ENCODE measurements at places on chromosomes 2 and 18. TPM values are rescaled to one million over a fixed set of nuclear protein-coding genes. Genes with fewer than 3 reads are reported as not detected.

Gene PTPN2
- 78.4 TPM for total RNA-seq

Gene PLB1
- total RNA-seq, result 0.07 TPM

Gene DOK6
- not detected for total RNA-seq

- no peaks in the 10 kb centered on the region for H3K4me1 ChIP-seq
- no peak overlapping the region for H3K4me3 ChIP-seq
- H3K27me3 ChIP-seq, result no peaks in the 10 kb centered on the region
- no peaks in the 10 kb centered on the region for H3K36me3 ChIP-seq
These were observed 591.2 kb downstream of the RNF144A start for GRCh38 chr2:7508296-7508943.

DNA sequence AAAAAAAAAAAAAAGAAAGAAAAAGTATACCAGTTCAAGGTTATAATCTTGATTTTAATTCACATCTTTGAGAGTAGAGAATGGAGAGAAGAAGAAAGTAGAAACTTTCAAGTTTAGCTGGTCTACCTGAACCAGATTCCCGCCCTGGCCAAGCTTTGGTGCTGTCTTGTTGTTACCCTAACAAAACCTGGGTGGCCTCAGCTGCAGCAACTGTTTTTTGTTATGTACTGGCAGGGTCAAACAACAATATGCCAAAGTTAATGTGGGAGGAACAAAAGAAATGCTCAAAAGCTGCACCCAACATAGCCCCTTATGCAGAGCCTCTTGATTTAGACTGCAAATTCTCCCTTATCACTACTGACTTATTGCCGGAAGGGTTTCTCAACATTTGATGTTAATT is 165.3 kb upstream of the TFPI start:
- DNase-seq, result no peak
- H3K27ac ChIP-seq, result no peak overlapping the region
- H3K4me3 ChIP-seq, result no peak overlapping the region

GRCh38 chr18:48295586-48296311 is 113.4 kb downstream of the ZBTB7C start:
- no peak for DNase-seq
- H3K4me3 ChIP-seq, result no peak overlapping the region
- H3K27ac ChIP-seq, result no peak overlapping the region
- peaks cover 6% of the 10 kb centered on the region for H3K4me1 ChIP-seq

DNA sequence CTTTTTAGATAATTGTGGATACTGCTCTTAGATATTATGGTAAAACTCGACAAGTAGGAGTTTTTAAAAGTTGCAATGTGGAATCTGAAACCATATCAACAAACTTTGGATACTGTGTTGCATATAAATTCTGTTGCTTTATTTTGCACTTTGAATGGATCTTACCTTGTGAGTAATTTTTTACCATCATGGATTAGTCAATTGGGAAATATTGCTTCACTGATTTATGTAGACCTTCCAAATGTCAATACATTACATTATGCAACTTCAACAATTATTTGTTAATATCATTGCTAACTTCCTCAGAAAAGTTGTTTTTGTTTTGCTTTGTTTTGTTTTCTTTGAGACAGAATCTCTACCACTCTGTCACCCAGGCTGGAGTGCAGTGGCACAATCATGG is 102.0 kb upstream of the SLC38A11 start:
- no peak overlapping the region for H3K4me3 ChIP-seq
- no peaks in the 10 kb centered on the region for H3K4me1 ChIP-seq

DNA sequence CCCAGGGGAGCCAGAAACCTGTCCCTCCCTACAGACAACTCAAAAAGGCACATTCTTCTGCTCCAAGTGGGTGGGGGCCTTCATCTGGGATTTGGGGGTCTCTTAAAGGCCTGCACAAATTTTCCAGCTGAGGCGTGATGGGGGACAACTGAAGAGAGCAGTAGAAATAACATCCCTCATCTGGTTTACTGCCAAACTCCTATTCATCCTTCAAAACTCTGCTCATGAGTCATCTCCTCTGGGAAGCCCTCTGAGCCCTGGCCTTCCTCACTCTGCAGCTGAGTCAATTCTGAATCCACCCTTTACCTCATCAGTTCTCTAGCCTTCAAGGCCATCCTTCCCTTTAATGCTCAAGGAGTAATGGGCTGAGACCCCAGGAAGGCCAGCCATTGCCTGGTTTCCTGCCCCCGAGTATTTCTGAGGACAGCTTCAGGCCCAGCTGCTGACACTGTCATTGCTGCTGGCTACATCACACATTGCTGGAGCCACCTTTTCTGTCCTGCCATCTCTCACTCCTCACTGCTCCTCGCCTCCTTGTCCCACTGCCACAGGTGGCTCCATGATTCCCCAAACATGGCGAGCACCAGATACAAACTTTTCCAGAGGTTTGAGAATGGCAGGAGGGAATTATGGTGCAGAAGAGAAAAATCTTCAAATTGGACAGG is 32.2 kb upstream of the GLI2 start:
- H3K27ac ChIP-seq, result no peak overlapping the region
- no peaks in the 10 kb centered on the region for H3K4me1 ChIP-seq
- no peak overlapping the region for H3K4me3 ChIP-seq
- no peak for DNase-seq
- H3K36me3 ChIP-seq, result no peaks in the 10 kb centered on the region
- H3K27me3 ChIP-seq, result no peaks in the 10 kb centered on the region

GRCh38 chr2:130353291-130354138 is 2.3 kb upstream of the PTPN18 start:
- no peak overlapping the region for H3K27ac ChIP-seq
- peaks cover 19% of the 10 kb centered on the region for H3K4me1 ChIP-seq
- H3K36me3 ChIP-seq, result peaks cover under 1% of the 10 kb centered on the region

DNA sequence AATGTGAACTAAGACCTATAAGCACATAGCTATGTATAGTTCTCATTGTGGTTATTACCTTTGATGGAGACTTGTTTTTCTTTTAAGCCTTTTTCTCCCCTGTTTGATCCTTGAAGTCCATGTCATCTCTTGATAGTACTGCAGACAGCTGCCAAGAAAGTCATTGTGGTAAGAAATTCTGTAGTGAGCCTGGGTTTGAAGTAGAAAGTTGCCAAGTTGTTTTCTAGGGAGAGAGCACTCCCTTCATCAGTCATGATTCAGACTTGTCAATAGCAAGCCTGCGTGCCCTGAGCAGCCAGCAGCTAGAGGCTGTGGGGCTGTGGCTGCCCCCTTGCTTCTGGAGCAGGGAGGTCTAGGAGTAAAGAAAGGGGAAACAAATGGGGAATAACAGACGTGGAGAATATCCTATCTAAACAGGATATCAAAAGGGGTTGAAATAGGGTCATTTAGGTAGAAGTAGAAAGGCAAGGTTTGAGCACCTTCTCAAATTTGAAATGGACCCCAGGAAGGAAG is 8.4 kb downstream of the SP5 start:
- peaks cover 5% of the 10 kb centered on the region for H3K27me3 ChIP-seq
- H3K27ac ChIP-seq, result no peak overlapping the region
- no peaks in the 10 kb centered on the region for H3K36me3 ChIP-seq
- H3K4me1 ChIP-seq, result no peaks in the 10 kb centered on the region
- DNase-seq, result no peak

GRCh38 chr2:224598678-224599077 is 13.5 kb upstream of the CUL3 start:
- H3K4me3 ChIP-seq, result no peak overlapping the region
- no peak overlapping the region for H3K27ac ChIP-seq
- H3K4me1 ChIP-seq, result no peaks in the 10 kb centered on the region
- DNase-seq, result no peak
- no peaks in the 10 kb centered on the region for H3K36me3 ChIP-seq

DNA sequence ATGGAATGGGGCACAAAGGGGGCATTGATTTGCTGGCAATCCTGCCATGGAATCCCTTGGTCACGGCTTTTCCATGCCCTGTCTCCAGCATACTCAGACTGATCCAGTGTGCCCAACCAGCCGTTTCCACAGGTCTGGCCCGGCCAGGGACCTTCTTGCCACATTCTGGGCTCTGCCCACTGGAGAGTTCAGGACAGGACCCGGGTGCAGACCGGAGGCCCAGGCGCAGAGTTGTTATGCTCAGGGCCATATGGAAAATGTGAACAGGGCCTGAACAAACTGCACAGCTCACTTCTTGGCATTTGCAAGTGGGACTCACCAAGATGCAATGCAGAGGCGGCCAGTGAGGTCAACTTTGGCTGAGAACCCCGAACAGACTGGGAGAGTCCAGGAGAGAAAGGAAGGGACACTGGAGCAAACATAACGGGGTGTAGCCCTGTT is 15.6 kb upstream of the ASAP2 start:
- H3K36me3 ChIP-seq, result no peaks in the 10 kb centered on the region
- no peaks in the 10 kb centered on the region for H3K27me3 ChIP-seq
- H3K4me1 ChIP-seq, result no peaks in the 10 kb centered on the region
- DNase-seq, result no peak
- H3K4me3 ChIP-seq, result no peak overlapping the region

Measured in T-cell (primary cell).